Right renal pelvis (tissue), 4 donors: ENCODE measurements at places on chromosomes 13 and 19. TPM values are rescaled to one million over a fixed set of nuclear protein-coding genes. Genes with fewer than 3 reads are reported as not detected.
A peak's percentile ranks its signal among the peaks of the same experiment; 100 is the strongest.

DNA sequence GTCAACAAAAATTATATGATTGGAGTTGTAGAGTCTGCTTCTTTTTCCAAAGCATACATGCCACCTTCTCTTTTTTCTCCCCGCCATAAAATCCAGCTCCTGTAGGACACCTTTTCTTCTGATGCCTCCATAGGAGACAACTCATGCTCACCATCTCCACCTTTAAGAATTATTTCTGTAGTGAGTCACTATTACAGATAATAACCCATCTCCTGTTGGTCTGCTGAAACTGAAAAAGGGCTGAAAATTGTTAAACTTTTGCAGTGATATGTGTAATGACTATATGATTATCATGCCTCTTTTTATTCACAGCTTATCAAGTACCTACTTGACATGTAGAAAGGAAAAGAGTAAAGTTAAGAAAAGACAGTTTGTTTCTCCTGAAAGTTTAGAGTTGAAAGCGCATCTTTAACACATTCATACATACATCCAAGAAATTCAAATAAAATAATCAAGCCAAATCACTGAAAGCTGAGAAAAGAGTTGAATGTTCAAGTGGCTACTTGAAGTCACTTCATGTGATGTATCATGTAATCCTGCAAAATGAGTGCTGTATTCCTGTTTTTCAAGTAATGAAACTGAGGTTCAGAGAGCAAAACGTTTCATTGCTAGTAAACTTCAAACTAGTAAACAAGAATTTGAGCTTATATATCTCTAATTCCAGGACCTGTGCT is 35.5 kb upstream of the LPAR6 start:
- no peak for DNase-seq

The ZNF20 gene
- 7.1 TPM for polyA plus RNA-seq

The KLF1 gene
- polyA plus RNA-seq = 0.44 TPM

DNA sequence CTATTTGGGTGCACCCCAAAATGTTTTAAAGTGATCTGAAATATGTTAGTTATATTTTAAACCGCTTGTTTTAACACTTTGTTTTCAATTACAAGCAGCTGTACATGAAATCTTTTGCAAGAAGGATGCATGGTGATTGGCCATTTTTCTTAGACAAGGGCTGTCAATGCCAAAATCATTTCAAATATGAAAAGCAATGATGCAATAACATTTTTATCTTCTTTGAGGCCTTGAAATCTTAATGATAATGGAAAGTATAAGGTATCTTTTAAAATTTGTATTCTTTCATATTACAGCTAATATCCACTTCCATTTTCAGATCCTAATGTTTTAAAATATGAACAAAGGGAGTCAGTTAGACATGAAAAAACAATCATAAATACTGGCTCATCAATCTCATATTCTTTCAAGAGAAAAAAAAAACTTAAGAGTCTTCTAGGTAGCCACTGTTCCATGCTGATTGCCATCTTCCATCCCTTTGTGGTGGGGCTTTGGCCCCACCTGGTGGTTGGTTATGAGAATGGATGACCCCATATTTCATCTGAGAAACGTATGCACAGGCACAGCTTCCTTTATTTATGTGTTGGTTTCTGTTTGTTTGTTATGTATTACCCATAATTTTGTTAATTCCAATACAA is 330.3 kb upstream of the MIR17HG start:
- peak; percentile 18 for DNase-seq

GRCh38 chr13:43787997-43788396 is 1.2 kb upstream of the ENOX1 start:
- DNase-seq = no peak

DNA sequence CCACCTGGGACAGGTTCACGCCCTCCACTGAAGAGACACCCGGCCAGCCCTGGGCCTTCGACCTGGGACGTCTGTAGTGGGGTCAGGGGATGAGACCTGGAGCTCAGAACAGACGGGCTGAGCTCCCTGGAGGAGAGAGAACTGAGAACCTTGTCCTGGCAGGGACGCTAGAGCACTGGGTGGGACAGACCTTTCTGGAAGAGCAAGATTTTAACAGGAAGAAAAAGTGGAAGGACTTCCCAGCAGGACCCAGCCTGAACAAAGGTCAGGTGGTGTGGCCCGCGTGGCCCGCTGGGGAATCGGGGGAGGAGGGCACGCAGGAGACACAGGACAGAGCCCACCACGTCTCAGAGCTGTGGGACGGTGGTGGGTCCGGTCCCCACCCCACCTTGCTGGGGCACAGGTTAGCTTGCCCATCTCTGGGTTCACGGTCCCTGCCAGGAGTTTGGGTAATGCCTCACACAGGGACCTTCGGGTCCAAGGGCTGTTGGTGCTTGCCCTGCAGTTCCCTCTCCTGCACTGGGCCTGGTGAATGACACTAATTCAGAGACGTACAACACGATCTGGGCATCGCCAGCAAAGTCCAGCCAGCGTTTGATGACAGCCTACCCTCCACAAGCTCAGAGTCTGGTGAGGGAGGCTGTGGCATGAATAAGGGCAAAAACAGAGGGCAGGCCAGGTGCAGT is 1.2 kb upstream of the EFNA2 start:
- no peak for DNase-seq

- DNase-seq = peak; percentile 5
These were observed 1779.6 kb upstream of the PRR20A start for GRCh38 chr13:55361141-55361540.

- no peak for DNase-seq
These were observed 105.7 kb upstream of the RAP2A start for GRCh38 chr13:97328222-97328790.

The POU2F2 gene
- polyA plus RNA-seq = 1.4 TPM

DNA sequence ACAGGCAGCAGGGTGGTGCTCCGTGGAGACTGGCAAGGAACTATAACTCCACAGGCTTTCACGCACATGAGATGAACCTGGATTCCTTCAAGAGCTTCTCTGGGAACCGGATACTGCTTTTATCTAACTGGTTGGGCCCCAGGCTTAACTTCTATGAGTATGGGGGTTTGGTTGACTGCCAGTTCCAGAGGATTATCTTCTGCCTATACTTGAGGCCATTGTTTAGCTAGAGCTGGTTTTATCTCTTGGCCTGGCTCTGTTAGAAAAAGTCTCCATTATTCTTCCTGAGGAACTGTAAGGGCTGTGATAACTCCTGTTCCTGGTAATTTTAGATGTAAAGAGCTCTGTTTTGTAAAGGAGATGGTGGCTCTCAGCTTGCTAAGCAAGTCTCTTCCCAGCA is 40.9 kb downstream of the ZNF846 start:
- no peak for DNase-seq

- DNase-seq = peak; percentile 60
These were observed 18.5 kb downstream of the SLC27A1 start for GRCh38 chr19:17488593-17489391.

The RDH8 gene
- 0.10 TPM for polyA plus RNA-seq

- no peak for DNase-seq
These were observed 216.5 kb downstream of the DCLK1 start for GRCh38 chr13:35914662-35915061.

The NPHS1 gene
- polyA plus RNA-seq = 187 TPM

DNA sequence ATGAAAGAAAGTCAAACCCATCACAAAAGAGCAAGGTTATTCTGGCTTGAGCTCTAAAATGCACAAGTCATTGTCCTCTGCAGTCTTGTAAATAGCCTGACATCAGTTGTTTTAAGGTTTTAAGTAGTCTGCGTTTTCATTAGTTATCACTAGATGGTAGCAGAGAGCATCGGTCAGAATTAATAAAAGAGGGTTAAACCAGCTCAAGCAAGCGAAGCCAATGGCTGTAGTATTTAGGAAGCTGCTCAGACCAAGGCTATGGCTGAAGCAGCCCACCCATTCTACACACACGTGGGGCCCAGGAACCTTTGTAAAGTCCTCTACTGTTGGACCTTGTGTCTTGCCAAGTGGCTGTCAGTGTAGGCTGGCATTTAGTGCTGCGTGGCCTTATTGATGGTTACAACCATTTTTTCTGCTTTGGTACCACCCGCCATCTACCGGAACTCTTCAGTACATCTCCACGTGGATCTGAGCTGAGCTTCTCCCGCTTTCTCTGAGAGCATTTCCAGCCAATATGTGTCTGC is 13.3 kb upstream of the ZNF57 start:
- DNase-seq = peak; percentile 57

The MPND gene
- 22.1 TPM for polyA plus RNA-seq

The MTRF1 gene
- polyA plus RNA-seq = 15.8 TPM

The GNA15 gene
- polyA plus RNA-seq = 1.1 TPM

DNA sequence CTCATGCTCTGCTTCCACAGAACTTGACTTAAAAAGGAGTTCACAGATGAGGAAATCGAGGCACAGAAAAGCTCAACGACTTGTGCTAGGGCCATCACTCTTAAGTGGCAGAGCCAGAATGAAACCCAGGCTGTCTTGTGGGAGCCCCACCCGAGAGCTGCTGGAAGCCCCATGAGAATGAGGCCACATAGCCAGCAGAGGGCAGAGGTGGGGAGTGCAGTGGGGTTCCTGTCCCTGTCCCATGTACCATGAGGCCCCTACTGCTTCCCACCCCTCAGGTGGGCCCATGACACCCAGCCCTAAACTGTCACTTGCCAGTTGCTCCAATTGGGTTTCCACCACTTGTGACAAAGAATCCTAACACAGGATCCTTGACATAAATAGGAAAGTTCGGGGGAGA is 175.9 kb downstream of the IRS2 start:
- no peak for DNase-seq

- no peak for DNase-seq
These were observed 380.6 kb downstream of the LIG4 start for GRCh38 chr13:107834717-107835116.

- no peak for DNase-seq
These were observed at the start of gene SHANK1 for GRCh38 chr19:50719566-50719965. Gene SHANK1, minus strand, starts transcription at chr19:50719802. Its CDS starts 2,883 bp downstream, at chr19:50716919.

GRCh38 chr13:62294244-62294643 is 878.6 kb upstream of the PCDH20 start:
- no peak for DNase-seq

DNA sequence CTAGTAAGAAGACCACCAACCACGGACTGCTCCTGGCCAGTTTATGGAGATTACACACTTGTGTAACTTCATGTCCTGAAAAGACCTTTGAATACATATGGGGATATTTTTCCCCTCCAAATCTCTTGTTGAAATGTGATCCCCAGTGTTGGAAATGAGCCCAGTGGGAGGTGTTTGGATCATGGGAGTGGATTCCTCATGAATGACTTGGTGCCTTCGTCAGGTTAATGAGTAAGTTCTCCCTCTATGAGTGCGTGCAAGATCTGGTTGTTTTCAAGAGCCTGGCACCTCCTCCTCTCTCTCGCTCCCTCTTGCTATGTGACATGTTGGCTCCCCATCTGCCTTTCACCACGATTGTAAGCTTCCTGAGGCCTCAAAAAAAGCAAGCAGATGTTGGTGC is 769.0 kb upstream of the SLITRK1 start:
- DNase-seq = no peak

DNA sequence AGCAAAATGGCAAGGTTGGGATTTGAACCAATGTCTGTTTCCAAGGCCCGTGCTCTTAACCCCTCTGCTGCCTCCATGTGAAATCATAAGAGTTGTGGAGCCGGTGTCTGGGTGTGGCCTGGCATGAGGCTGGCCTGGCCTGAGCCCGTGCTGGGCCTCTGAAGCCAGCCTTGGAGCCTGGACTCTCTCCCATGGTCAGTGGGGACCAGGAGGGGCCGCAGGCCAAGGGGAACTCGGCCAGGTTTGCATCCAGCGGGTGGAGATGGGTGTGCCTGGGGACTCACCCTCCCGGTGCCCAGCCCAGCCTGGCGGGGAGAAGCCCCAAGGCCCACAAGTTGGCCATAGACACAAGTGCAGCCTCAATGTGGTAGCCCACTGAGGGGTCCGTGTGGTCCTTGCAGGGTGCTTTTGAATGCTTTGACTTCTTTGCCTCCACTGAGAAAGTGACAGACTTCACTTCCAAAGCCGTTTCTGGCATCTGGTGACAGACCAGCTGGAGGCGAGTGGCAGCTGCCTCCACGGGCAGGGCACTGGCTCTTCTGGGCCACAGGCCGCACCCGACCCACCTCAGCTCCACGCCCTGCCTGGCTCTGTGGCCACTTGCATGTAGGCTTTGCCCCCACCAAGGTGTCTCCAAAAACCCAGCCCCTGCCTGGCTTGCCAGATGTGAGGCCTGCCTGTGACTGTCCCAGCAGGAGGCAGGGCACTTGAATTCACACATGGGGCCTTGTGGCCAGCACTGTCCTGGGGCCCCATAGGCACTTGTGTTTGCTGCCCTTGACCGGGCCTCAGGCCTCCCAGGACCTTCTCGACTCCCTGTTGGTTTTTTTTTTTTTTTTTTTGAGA is 26.2 kb upstream of the NCCRP1 start:
- DNase-seq = no peak

GRCh38 chr13:27006519-27007161 is 165.0 kb downstream of the USP12 start:
- DNase-seq = no peak

The KL gene
- polyA plus RNA-seq = 42.5 TPM

The CYP2A6 gene
- not detected for polyA plus RNA-seq

DNA sequence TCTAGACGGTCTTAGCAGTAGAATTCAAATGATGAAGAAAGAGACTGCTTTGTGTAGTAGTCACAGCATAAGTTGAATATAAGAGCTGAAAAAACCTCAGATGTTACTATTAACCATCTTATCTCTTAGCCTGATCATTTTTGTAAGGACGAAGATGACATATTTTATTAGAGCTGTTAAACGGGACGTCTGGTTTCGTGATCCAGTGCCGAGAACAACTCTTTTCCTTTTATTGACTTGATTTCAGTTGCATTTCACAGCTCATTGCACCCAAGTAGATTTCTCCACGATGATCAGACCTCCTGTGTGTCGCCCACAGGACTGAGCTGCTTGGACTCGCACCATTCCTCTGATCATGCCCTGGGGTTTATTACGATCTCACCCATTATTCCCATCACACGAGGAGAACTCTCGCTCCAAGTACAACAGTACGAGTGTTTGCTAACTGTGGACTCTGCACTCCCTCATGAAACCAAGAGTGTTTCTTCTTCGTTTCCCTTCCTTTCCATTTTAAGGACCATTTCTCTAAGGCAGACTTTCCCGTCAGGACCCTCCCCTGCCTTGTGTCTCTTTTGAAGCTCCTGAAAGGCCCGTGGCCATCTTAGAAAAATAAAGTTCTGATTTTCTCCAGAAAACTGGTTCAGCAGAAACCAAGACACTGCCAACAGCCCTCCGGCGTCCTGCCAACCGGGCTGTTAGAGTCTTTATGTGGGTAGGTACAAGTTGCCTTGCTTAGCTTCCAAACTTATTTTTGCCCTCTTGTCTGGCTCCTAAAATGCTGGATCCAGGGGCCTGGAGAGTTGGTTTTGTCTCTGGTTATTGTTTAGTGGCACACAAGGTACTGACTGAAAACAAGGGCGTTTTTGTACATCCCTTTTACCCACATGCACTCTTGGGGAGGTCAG is 48.2 kb upstream of the RNF113B start:
- no peak for DNase-seq

DNA sequence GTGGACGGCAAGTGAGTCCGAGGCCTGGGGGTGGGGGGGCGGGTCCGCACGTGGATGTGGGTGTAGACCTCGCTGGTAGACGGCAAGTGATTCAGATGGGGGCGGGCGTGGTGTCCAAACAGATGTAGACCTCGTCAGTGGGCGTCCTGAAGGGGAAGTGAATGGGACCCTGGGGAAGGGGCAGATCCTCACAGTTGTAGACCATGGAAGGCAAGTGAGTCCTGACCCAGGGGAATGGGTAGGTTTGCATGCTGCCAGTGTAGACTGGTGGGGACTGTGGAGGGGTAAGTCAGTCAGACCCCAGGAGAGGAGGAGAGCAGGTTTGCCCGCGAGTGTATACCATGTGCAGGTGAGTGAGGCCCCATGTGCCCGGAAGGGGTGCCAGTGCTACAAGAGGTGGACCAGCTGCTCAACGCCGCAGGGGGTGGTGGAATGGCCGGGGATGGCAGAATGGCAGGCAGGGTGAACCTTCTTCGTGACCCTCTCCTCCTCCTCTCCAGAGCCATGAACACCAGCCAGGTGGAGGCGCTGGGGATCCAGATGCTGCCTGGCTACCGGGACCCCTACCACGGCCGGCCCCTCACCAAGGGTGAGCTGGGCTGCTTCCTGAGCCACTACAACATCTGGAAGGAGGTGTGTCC is 22.1 kb downstream of the COLGALT1 start:
- no peak for DNase-seq
